AG09309 (cell line): ENCODE measurements at places on chromosomes 6 and 20.

DNA sequence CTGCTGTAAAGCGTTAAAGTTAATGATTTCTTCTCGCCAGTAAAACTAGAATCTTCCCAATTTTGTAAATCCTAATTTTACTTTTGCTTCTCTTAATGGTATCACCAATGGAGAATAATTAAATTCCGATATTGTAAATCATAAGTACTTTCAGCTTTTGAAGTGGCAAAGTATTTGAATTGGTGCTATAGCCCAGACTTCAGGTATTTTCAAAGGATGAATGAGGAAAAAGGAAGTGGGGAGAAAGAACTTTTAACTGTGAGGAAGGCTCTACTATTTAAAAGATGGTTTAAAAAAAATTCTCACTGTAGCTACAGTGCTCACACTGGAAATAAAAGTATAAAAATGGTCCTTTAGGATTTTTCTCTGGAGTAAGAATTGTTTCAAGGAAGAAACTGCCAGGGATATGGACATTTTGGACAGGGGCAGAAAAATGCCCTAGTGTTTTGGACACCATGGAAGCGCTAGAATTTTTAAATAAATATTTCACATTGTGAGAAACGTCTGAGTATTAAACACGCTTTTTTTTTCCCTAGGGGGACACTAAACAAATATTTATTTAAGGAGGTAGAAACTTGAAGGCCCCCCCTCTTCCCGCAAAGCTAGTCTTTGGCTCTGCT is 1.3 kb upstream of the TAB2 start:
- no peak for DNase-seq

DNA sequence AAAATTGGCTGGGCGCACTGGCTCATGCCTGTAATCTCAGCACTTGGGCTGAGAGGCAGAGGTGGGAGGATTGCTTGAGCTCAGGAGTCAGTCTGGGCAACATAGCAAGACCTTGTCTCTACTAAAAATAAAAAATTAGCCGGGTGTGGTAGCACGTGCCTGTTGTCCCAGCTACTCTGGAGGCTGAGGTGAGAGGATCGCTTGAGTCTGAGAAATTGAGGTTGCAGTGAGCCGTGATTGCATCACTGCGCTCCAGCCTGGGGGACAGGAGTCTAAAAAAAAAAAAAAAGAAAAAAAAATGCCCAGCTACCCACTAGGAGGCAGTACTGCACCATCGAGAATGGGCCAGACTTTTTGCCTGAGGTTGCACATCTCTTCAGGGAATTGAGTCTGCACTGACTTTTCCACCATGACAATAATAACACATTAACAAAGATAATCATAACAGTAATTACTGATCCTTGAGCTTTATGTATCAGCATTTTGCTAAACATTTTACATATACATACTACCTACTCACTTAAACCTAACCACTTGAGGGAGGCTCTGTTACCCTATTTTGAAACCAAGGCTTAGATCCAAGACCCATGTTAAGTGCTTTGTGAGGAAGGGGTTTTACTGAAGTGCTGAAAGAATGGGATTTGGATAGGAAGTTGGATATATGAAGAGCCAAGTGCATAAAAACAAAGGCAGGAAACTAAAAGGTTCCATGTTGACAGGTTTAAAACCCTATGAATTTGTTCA is 21.0 kb downstream of the SRSF3 start:
- DNase-seq, result no peak

- DNase-seq, result no peak
Observed at GRCh38 chr6:125136378-125136777, 17.2 kb upstream of the TPD52L1 start.

GRCh38 chr6:112187736-112188135 is 66.6 kb downstream of the LAMA4 start:
- no peak for DNase-seq

- DNase-seq, result no peak
Observed at GRCh38 chr6:30341218-30341617, 3.7 kb upstream of the RPP21 start.

DNA sequence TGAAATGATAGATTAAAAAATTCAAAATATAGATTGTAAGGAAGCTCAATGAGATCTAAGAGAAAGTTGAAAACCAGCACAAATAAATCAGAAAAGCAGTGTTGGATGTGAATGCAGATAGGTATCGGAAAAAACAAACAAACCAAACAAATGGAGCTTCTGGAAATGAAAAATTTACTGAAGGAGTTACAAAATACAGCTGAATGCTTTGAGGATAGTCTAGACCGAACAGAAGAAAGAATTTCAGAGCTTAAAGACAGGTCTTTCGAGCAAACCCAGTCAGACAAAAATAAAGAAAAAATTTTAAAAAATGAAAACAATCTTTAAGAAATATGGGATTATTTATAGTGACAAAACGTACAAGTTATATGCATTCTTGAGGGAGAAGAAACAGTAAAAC is 146.7 kb downstream of the FAM83B start:
- no peak for DNase-seq

DNA sequence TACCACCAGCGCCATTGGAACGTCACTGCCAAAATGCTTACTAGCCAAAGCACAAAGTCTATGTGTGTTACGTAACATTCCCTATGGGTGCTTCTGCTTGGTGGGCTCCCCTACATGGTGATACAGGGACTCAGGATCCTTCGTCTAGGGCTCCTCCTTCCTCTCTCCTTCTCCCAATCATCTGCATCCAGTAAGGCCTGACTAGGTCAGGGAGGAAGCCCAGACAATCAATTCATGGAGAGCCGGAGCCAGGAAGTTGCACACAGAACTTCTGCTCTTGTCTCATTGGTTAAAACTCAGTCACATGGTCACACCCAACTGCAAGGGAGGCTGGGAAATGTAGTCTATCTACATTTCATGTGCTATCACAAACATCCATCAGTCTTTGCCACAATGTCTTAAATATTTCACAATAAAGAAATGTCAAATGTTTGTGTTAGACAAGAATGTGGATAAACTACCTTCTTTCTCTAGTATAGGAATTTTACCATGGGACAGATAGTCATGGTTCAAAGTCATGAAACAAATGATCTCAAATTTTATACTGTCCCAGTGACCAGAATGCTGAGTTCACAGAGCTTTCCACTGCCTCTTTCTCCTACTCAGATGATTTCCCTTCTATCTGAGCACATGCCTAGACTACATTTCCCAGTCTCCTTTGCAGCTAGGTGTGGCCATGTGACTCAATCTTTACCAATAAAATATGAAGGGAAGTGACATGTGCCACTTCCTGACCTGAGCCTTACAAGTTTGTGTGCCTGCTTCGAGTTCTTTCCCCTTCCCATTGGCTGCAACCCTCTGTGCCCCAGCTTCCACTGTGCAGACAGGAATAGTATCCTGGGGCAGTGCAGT is 9.3 kb upstream of the KCNK15 start:
- DNase-seq, result no peak

- no peak for DNase-seq
Observed at GRCh38 chr6:46655803-46656202, 3.0 kb downstream of the SLC25A27 start.

- DNase-seq, result no peak
Observed at GRCh38 chr20:21137078-21137477, 11.2 kb downstream of the KIZ start.
